ENCODE measurements at places on chromosomes 1 and 21. TPM values are rescaled to one million over a fixed set of nuclear protein-coding genes. Genes with fewer than 3 reads are reported as not detected.

AMY1C gene
- total RNA-seq: not detected

SAMD11 gene
- not detected for total RNA-seq

RAB7B gene
- 0.63 TPM for total RNA-seq

STIL gene
- total RNA-seq: 3.8 TPM

ANXA9 gene
- not detected for total RNA-seq

ARTN gene
- total RNA-seq: not detected

NPR1 gene
- 4.2 TPM for total RNA-seq

MYBPH gene
- total RNA-seq: not detected

COX20 gene
- total RNA-seq: 25.0 TPM

KHDC4 gene
- total RNA-seq: 34.8 TPM

CASZ1 gene
- total RNA-seq: 5.7 TPM

COL8A2 gene
- 0.41 TPM for total RNA-seq

SMPDL3B gene
- 1.8 TPM for total RNA-seq

SHE gene
- 47.3 TPM for total RNA-seq

ZBED6 gene
- 22.3 TPM for total RNA-seq

ELAVL4 gene
- not detected for total RNA-seq

BACE2 gene
- total RNA-seq: 408 TPM

MAB21L3 gene
- total RNA-seq: not detected

HOOK1 gene
- total RNA-seq: 1.6 TPM

OR2T2 gene
- total RNA-seq: not detected

MAGOH gene
- total RNA-seq: 28.9 TPM

SETD4 gene
- 10.4 TPM for total RNA-seq

All from glomerular endothelial cell (primary cell).